ENCODE measurements at places on chromosomes 2 and 18.

GRCh38 chr2:143481733-143482132, 352.5 kb downstream of the ARHGAP15 start:
- no peak for DNase-seq

DNA sequence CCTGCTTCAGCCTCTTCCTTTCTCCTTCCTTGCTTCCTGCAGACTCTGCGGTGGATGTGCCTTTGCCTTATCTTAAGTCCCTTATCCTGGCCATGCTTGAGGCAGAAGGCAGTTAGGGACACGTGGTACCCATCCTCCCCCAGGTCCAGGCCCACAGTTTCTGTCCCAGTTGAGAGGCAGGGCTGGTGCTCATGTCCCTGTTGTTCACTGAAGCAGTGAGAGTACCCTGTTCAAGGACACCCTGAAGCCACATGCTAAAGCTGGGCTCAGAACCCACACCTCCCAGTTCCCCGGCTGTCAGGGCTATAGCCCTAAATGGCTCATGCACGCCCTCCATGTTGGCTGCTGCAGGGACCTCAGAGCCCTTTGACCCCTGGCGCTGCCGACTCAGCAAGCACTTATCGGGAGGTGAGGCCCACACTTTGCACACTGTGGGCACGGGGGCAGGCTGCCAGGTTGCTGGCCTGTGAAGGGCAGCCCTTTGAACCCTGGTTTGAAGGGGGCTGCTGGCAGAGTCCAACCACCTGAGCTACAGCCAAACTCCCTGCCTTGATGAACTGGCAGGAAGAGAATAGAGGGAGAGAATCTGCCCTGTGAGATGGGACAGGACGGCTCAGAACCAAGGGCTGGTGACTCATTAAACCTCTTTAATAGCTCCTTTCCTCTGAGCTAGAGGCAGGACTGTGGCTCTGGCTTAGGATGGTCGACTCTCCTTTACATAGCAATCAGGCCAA, 6.3 kb downstream of the KHK start:
- DNase-seq, result no peak

DNA sequence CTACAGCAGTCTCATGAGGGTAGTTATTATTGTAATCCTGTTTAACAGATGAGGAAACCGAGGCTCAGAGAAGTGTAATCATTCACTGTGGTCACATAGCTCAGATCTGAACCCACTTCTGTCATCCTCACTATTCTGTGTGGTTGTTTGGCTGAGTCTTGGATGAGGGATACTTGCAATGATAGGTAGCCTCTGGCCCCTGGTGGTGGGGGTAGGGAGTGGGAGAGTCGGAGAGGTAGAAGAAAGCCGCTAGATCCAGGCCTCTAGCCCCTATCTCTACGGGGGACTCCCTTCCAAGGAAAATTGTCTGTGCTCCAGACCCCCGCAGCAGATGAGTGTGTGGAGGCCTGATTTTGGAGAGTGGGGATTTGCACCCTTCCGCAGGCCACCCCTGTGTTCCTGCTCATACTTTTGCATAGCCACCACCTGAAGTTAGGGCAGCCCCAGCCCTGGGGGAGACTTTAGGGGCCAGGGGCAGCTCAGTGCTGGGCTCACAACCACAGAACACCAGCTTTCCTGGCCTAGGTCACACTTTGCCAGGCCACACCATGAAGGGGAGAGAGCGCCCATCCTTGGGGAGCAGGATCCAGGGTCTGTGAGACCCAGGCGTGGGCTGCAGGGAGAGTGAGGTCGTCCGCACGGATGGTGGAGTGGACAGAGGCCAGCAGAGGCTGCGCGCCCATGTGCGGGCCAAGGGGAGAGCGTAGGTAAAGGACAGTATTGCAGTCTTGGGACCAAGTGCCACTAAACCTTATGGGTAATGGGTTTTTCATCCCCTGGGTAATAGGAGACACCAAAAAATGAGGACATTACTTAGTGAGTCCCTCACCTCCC, 148.2 kb downstream of the GLI2 start:
- no peak for DNase-seq

- no peak for DNase-seq
These were observed 160.1 kb upstream of the RASGRP3 start for GRCh38 chr2:33316328-33316727.

GRCh38 chr2:156585457-156585856, 149.3 kb downstream of the GPD2 start:
- no peak for DNase-seq
